Thyroid gland (tissue), 4 donors: ENCODE measurements at places on chromosomes 5 and 9. TPM values are rescaled to one million over a fixed set of nuclear protein-coding genes. Genes with fewer than 3 reads are reported as not detected.
A peak's percentile ranks its signal among the peaks of the same experiment; 100 is the strongest.

Gene TLN1
- total RNA-seq: 142 TPM

Gene TAS2R1
- 1.3 TPM for total RNA-seq

Gene REEP2
- not detected for total RNA-seq

Gene SHISAL2B
- not detected for total RNA-seq

Gene PCDHB6
- total RNA-seq: 0.13 TPM

Gene ABL1
- 77.8 TPM for total RNA-seq

Gene CCDC171
- total RNA-seq: 7.5 TPM

Gene LMNB1
- 3.9 TPM for total RNA-seq

Gene ADCY2
- 1.3 TPM for total RNA-seq

Gene GCNT4
- 0.94 TPM for total RNA-seq

GRCh38 chr9:99822806-99823591 is 1.3 kb downstream of the NR4A3 start:
- DNase-seq: peak; percentile 45
- H3K4me1 ChIP-seq: peaks cover 20% of the 10 kb centered on the region
- no peak overlapping the region for H3K27ac ChIP-seq
- H3K4me3 ChIP-seq: peak overlapping the region; percentile 50
- H3K27me3 ChIP-seq: no peaks in the 10 kb centered on the region
- no peaks in the 10 kb centered on the region for H3K36me3 ChIP-seq

GRCh38 chr5:32462618-32463017 is 18.1 kb upstream of the ZFR start:
- no peaks in the 10 kb centered on the region for H3K4me1 ChIP-seq
- DNase-seq: no peak

DNA sequence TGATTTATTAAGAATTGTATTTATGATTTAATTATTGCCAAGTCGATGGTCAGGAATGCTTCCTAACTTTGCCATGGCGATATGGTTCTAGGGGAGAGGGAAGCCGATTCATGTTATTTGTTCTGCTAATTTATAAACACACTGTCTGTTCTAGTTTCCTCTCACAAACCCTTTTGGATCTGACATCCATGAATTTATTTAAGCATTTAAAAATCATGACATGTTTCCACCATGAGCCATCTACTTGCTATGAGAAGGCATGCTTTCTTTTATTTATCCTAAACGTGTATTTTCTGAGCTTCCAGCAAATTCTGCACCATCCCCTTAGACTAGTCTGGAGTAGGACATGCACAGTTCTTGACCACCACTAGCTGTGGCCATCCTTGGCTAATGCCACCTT is 136.6 kb upstream of the STC2 start:
- no peaks in the 10 kb centered on the region for H3K36me3 ChIP-seq
- DNase-seq: no peak
- H3K4me3 ChIP-seq: no peak overlapping the region
- H3K27me3 ChIP-seq: no peaks in the 10 kb centered on the region
- no peak overlapping the region for H3K27ac ChIP-seq

- no peaks in the 10 kb centered on the region for H3K36me3 ChIP-seq
- H3K4me1 ChIP-seq: peaks cover 28% of the 10 kb centered on the region
- no peak for DNase-seq
- H3K27me3 ChIP-seq: no peaks in the 10 kb centered on the region
- no peak overlapping the region for H3K4me3 ChIP-seq
Measured at GRCh38 chr5:80251636-80252035, 4.2 kb downstream of the SERINC5 start.

GRCh38 chr5:14848385-14848784 is 23.2 kb downstream of the ANKH start:
- H3K4me1 ChIP-seq: peaks cover 9% of the 10 kb centered on the region
- H3K4me3 ChIP-seq: no peak overlapping the region
- DNase-seq: no peak
- H3K36me3 ChIP-seq: no peaks in the 10 kb centered on the region
- no peaks in the 10 kb centered on the region for H3K27me3 ChIP-seq

- H3K4me3 ChIP-seq: no peak overlapping the region
- H3K4me1 ChIP-seq: peaks cover 26% of the 10 kb centered on the region
- no peak overlapping the region for H3K27ac ChIP-seq
- DNase-seq: no peak
Measured at GRCh38 chr9:121956808-121957207, 136.3 kb downstream of the TTLL11 start.

DNA sequence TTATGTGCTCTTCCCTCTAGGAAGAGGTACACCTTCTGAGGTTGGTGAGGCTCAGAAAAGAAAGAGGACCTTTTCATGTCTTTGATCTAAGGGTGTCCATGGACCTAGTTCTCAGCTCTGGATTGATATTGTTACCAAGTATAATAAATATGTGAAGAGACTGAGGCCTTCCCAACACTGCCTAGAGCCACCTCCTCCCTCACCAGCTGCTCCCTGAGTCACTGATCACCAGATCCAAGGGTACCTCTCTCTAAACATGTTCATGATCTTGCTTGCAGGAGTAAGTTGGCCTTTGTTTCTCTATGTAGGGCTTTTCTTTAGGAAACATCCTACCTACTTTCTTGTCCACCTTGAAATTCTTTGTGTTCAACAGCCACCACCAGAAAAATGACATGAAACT is 218.8 kb upstream of the ADRA1B start:
- H3K27ac ChIP-seq: no peak overlapping the region
- H3K4me1 ChIP-seq: no peaks in the 10 kb centered on the region
- H3K36me3 ChIP-seq: no peaks in the 10 kb centered on the region
- DNase-seq: no peak
- H3K4me3 ChIP-seq: no peak overlapping the region

GRCh38 chr9:87798261-87798833 is 72.4 kb downstream of the CTSL start:
- no peaks in the 10 kb centered on the region for H3K36me3 ChIP-seq
- no peak overlapping the region for H3K27ac ChIP-seq
- H3K4me1 ChIP-seq: no peaks in the 10 kb centered on the region
- DNase-seq: no peak
- no peak overlapping the region for H3K4me3 ChIP-seq
